NCI-H1092 (cell line): ENCODE measurements at places on chromosomes 2 and 18.

GRCh38 chr2:120421126-120421829, 75.3 kb downstream of the INHBB start:
- DNase-seq = no peak

DNA sequence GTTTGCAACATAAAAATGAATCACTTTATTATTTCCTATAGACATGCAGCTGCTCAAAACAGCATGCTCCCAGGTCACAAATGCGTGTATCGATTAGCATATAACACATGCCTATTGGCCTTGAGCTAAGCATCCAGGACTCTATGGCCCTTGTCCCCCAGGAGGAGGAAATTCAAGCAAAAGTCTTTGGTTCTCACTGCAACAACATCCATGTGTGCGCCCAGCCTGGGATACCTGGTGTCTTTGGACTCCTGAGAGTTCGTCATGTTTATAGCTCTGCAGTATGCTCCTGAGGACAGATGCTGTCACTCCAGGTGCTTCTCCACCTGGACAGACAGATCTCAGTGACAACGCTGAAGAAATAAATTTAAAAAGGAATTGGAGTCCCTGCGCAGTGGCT, 284.6 kb downstream of the PHLPP1 start:
- no peak for DNase-seq

GRCh38 chr18:3578621-3579020, 128.6 kb downstream of the TGIF1 start:
- DNase-seq = no peak

DNA sequence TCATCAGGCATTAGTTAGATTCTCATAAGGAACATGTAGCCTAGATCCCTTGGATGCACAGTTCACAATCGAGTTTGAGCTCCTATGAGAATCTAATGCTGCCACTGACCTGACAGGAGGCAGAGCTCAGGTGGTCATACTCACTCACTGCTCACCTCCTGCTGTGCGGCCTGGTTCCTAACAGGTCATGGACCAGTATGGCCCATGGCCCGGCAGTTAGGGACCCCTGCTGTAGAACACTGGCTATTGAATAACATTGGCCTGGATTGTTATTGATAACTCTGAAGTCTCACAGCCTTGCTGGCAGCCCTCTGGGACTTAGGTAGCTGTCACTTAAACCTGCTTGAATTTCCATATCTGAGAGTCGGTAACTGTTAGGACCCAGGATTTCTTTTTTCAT, 114.5 kb upstream of the ALPP start:
- no peak for DNase-seq

DNA sequence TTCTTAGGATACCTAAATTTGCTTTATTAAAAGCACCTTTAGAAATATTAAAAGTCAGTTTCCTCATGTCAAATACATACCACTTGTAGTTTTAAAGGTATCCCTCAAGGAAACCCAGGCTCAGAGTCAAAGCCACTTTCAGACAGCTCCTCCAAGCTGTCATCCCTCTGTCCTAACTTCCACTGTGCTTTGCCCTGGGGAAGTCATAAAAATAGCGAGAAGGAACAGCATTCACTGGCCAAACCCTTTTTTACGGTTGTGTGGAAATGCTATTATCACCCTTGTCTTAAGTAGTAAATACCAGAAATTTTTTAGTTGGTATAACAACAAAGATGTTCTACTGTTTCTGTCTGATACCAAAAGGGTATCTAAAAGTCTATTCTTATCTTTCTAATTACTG, 680.5 kb downstream of the ZEB2 start:
- no peak for DNase-seq

DNA sequence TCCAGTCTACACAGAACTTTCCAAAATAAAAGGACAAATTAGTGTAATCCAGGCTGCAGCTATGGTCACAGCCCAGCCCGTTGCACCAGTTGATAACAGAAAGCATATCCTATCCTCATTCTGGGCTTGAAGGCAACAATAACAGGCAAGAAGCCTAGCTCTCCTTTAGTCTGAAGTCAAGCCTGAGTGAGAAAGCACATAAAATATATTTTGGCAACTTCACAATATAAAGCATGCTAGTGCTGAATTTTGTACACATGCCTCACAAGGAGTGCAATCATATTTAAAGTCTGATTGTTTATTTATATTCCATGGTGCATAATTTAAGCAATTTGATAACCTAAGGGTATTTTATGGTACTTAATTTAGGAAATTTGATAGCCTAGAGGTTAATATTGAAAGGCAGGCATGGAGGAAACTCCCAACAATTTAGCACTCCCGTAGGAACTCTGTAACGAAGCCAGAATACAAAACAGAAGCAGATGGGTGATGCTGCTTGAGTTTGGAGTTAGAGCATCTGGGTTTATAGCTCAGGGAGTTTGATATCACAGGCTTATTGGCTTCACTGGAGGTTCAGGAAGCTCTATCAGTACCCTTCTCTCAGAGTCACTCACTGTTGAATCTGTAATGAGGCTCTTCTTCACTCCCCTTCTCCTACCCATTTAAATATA, 1199.1 kb upstream of the GYPC start:
- peak; percentile 50 for DNase-seq

- DNase-seq = no peak
These were observed 49.1 kb upstream of the ZNF638 start for GRCh38 chr2:71282493-71282892.

DNA sequence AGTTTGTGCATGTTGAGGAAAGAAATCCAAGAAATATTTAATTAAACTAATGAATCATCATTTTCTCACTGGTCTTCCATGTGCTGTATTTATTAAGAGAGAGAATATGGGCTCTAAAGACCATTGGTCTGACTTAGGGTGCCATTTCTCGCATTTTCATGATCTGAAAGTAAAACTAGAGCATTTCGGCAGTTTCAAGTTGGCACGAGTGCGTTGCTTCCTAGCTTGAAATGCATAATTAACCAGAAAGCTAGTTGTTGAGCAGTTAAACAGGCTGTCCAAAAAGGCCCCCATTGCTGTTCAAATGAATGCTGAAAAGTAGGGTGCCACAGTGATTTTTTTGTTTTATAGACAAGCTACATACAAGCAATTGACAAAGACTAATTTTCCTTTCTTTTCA, 47.4 kb downstream of the SLC8A1 start:
- no peak for DNase-seq

- no peak for DNase-seq
These were observed 4.7 kb upstream of the SATB2 start for GRCh38 chr2:199462347-199462955.

DNA sequence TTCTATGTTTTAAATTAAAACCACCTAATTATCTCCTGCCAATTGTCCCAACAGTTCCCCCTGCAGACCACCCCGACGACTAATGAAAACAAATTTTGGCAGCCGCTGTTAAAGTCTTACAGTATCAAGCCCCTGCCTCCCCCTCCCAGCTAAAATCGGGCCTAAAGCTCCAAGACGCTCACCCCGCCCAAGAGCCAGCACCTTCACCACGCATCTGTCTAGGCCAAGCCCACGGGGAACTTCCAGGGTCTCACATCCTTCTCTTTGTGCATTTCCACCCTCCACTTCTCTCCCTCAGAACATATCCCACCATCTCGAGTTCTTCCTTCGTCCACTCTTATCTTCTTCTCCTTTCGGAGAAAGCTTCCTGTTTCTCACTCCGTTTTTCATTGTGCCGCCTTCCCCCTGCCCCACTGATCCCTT, 445 bp downstream of the PRPF40A start:
- no peak for DNase-seq

DNA sequence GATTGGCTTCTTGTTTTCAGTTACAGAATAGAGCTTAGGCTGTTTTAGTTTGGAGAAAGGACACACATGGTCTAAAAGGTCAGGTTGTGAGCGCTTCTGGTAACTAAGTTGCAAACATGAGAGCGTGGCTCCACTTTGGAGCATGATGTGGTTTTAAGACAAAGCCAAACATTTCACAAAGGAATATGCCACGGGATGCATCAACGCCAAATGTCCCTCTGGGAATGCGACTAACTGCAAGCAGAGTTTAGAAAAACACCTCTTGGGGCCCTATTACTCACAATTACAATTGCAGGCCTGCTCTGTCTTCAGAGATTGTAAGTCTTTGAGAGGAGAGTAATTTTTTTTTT, 25.4 kb downstream of the MYO7B start:
- no peak for DNase-seq

- no peak for DNase-seq
These were observed 25.5 kb upstream of the SLC8A1 start for GRCh38 chr2:40477361-40477760.

DNA sequence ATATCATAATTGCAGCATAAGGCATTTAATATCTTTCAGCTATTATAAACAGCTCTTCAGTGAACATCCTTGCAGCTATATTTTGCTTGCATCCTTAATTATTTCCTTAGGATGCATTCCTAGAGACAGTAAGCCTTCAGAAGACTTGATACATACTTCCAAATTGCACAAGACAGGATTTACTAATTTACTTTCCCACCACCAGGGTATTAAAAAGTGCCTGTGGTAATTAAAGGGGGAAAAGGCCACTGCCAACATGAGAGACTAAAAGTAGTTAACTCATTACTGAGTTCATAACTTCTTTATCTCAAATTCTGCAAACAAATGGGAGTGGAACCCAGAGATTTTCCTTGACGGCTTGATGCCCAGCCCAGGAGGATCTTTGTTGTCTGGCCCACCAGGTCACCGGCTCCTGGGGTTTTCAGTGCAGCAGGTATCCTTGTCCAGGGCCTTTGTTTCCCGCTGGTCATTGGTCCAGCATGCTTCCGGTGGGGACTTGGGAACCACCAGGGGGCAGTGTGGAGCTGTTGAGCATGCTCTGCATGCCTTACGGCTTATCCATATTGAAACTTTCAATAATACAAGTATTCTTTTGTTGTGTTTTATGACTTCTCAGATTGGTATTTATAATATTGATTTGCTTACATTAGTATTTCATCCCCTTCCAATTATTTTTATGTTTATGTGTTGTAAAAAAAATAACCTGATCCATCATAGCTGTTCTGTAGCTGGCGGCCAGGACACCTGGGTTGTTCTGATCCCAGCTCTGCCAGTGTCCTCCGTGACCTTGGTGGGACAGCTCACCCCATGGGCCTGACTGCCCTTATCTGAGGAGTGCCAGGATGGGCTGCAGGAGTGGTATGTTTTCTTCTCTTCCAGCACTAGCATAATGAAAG, 61.4 kb downstream of the TGOLN2 start:
- no peak for DNase-seq

DNA sequence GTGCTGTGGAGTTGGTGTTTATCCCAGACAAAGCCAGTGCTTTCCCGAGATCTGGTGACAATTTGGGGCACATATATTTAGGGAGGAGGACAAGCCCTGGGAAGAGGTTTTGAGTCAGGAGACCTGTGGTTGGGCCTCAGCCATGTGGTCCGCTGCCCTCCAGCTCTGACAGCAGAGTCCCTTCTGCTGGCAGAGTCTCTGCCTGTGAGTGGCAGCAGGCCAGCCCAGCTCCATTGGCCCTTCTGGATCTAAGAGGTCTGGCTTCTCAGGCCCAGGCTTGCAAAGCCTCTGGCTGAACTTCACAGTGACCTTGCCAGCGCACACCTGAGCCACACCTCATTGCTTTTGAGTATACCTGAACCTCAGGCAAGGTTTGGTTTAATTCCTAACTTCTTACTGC, 115.3 kb downstream of the BCL2L11 start:
- no peak for DNase-seq

DNA sequence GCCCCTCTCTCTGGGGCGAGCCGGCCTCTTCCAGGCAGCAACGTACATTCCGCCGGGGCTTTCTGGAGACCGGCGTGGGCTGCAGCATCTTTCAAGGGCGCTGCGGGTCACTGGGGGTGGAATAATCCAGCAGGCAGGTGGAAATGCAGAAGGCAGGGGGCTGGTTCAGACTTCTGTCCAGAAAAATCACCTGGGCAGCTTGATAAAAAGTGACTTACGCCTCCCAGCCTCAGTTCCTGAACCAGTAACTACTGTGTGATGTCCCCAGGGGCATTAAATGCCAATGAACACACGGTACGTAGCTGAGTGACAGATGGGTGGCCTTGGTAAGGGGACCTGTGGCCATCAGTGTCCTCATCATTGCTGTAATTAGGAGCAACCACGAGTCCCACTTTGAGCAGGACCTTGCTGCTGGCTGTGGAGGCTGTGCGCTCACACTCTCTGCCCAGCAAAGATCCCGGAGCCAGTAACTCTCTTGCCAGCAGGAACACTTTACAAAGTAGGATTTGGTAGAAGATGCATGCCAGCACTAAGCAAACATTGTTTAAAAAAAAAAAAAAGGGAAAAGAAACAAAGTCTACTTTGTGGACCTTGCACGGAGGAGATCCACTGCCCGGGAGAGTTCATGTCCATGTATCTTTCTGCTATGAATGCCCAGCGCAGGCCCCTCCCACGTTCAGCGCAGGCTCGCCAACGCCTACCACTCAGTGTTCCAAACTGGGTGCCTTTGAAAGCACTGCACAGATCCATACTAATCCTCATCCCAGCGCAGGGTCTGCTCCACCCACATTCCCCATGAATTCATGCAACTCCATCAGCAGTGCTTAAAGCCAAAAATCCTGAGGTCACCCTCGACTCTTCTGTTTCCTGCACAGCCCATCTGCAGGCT, 177.3 kb downstream of the HDAC4 start:
- no peak for DNase-seq

DNA sequence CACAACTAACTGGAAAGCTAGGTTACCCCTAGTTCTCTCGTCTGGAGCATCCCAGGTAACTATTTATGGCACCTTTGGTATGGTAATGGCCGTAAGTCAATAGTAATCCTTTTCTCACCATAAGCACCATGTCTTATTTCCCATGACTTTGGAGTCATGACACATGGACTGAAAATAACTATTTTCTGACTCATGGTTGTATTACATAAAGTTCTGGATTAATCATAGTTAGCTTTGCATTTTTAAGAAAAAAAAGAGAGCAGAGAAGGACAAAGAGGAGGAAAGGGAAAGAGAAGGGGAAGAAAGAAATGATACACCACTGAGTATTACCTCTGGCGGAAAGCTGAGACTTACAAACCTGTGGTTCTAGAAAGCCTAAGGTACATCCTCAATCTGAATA, 99.3 kb downstream of the BIN1 start:
- no peak for DNase-seq

- no peak for DNase-seq
These were observed 75.2 kb upstream of the RMDN2 start for GRCh38 chr2:37849911-37850310.

- DNase-seq = no peak
These were observed 54.4 kb downstream of the VAPA start for GRCh38 chr18:9968081-9968848.

- no peak for DNase-seq
These were observed 36.1 kb upstream of the NDUFV2 start for GRCh38 chr18:9066358-9066757.

- DNase-seq = no peak
These were observed 167.3 kb upstream of the NOSTRIN start for GRCh38 chr2:168635065-168635577.

DNA sequence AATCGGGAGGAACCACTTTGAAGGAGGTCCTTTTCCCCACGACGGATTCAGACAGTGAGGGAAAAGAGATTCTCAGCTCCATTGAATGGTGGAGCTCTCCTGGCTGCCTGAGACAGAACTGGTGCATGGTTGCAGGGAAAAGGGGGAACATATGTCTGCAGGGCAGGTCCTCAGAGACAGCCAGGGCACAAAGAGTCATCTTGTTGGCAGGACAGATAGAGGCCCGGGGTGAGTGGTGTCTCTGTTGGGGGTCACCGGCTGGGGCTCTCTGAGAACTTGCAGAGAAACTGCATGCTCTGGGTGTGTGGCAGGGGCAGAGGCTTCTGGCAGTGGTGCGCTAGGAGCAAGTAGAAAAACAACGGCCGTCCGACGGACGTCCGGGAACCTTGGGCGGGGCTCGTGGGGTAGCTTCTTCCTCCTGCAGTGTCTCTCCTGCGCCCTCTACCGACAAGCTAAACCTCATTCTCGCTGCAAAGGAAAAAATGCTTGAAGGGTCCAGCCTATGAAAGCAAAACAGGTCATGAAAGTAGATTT, 94.3 kb downstream of the CDCA7 start:
- peak; percentile 66 for DNase-seq

- no peak for DNase-seq
These were observed 377.4 kb downstream of the SETBP1 start for GRCh38 chr18:45057955-45058600.
